ENCODE measurements at places on chromosomes 7 and 10. TPM values are rescaled to one million over a fixed set of nuclear protein-coding genes. Genes with fewer than 3 reads are reported as not detected.

DNA sequence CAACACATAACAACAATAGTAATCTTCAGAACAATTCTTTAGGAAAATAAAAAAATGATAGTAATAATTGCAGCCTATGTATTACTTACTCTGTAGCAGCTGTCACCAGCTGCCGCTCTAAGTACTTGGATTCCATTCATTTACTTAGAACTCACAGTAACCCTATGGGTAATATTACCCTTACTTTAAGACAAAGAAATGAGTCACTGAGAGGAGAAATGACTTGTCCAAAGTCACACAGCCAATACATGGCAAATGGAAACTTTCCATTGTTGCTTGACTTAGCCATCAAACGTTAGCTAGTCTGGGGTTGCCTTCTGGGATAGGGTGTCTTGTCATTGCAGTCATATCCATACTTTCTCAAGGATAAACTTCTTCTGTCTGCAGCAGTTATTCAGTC is 3.6 kb downstream of the CCNY start:
- DNase-seq, result peak; percentile 19

DNA sequence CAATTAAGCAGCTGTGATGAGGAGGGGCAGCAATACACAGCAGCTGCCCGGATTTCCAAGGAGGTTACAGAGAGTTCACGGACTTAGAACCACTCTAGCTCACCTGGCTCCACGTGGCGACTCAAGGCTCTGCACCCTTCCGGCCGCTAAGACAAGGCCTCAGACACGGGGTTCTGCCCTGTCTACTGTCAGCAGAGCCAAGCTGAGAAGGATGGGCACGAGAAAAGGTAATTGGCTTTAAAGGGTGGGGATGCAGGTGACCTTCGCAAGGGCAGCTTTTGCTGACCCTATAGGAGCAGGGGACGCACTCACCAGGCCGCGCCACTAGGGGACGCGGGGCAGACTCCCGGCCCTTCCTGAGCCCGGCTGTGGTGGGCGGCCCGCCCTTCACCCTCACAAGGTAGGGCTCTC is 152.4 kb downstream of the KIF20B start:
- DNase-seq, result no peak

- no peak for DNase-seq
Measured at GRCh38 chr10:112663234-112664125, 216.5 kb downstream of the VTI1A start.

DNA sequence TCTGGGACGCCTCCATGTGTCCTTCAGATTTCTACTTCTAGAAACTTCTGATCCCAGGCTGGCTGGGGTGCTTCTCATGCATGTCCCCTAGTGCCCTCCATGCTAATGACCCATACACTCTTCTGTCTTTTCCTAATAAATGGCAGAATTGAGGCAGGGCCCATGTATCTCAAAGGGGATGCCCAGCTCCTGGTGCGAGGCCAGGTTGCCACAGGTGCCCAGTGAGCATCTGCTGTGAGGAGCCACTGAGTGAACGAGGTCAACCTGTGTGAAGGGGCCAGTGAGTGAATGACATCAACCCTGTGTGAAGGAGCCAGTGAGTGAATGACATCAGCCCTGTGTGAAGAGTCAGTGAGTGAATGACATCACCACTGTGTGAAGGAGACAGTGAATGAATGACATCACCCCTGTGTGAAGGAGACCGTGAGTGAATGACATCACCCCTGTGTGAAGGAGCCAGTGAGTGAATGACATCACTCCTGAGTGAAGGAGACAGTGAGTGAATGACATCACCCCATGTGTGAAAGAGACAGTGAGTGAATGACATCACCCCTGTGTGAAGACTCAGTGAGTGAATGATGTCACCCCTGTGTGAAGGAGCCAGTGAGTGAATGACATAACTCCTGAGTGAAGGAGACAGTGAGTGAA is 478.9 kb downstream of the PTPRN2 start:
- DNase-seq, result no peak

The ELFN1 gene
- total RNA-seq, result 0.85 TPM

DNA sequence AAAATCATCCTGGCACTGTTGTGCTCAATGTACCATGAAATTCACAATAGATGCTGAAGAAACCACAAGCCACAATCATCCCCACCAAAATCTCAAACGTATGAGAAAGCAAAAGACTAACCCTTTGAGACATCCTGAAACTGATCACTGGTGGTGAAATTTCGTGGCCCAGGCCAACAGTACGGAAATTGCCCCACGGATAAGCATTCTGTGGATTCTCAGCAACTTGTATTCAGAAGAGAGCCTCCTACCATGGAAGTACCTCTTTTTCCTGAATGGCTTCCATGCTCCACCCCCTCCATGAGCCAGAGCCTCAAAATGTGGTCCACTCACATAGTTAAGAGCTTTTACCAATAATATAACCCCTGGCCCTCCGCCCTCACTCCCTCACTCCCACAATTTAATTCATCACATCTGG is 163.9 kb upstream of the AUTS2 start:
- DNase-seq, result no peak

DNA sequence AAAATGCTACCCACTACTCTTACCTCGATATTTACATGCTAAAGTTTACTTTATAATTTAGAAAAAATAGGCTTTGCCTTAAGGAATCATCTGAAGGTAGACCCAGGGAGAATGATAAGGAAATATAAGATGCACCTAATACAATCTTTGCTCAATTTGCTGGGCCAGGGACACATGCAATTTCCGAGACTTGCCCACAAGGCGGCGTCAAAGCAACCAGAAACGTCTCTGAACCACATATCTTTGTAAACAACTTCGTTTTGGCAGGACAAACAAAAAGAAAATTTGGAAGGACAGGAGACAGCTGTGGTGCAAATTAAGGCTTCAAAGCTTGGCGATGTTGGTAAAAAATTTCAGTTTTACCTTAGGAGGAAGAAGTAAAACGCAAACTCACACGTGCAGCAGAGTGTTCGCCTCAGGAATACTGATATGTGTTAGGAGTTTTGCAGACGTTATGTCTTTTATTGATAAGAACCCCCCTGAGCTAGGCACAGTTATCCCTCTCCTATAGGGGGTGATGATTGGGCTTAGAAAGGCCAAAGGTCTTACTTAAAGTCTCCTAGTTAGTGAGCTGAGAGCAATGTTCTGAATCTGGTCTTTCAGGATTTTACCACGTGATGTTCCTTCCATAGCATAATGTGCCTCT is 134.3 kb downstream of the PRKCQ start:
- peak; percentile 41 for DNase-seq

GRCh38 chr7:107966711-107967110 is 36.2 kb downstream of the LAMB1 start:
- DNase-seq, result no peak

- DNase-seq, result no peak
Measured at GRCh38 chr7:44376429-44377133, 51.2 kb upstream of the CAMK2B start.

DNA sequence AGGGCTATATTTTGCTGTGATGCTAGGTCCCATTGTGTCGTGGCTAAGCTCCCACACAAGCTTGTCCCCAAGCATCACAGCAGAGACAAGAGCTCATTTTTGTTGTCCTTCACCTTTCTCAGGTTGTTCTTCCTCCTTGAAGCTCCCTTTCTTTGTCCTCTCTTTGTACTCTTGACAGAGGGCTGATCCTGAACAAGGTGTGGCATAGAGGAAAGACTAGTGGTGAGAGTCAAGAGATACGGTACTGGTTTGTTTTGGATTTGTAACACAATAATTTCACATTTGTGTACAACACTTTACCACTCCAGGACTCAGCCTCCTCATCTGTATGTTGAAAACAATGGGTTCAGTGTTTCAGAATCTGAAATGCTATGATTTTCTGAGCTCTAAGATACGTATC is 41.0 kb downstream of the MAGI2 start:
- DNase-seq, result no peak

The VPS41 gene
- 79.8 TPM for total RNA-seq

The SNX10 gene
- 1.2 TPM for total RNA-seq

DNA sequence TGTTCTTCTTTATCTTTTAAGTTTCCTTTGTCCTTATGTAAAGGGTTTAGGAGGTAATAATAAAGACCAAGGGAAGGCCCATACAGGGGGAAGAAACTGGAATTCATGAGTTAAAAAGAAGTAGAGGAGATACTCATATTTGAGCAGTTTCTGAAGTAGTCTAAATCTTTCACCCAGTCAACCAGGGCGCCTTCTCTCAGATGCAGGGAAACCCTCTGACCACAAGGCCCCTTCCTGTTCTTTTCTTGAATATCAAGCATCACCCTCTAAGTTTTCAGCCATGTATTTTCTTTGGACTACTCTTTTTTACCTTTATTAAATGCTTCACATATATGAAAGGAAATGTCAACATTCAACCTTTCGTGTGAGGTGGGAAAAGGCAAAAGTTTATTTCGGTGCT is 630.8 kb downstream of the SUGCT start:
- no peak for DNase-seq

DNA sequence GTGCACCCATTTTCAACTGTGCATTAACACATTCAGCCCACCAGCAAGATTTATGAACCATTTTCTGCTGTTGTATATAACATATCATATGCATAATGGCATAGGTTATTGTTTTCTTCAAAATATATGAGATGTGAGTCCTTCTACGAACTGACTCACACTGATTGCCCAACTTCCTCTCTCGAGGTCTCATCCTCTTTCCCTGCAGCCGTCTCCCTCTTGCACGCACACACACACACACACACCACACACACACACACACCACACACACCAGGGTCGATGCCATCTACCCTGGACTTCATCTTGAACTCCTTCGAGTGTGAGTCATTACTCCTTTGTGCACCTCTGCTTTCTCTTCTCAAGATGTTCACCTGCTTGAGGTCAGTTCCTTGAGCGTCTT is 36.7 kb downstream of the EGFR start:
- no peak for DNase-seq

- no peak for DNase-seq
Measured at GRCh38 chr7:975702-976473, 539 bp upstream of the COX19 start.

The PRR15 gene
- 4.1 TPM for total RNA-seq

GRCh38 chr10:71771821-71772617 is 1.3 kb downstream of the VSIR start:
- peak; percentile 32 for DNase-seq

GRCh38 chr7:111558991-111559390 is 3.3 kb downstream of the IMMP2L start:
- DNase-seq, result no peak

DNA sequence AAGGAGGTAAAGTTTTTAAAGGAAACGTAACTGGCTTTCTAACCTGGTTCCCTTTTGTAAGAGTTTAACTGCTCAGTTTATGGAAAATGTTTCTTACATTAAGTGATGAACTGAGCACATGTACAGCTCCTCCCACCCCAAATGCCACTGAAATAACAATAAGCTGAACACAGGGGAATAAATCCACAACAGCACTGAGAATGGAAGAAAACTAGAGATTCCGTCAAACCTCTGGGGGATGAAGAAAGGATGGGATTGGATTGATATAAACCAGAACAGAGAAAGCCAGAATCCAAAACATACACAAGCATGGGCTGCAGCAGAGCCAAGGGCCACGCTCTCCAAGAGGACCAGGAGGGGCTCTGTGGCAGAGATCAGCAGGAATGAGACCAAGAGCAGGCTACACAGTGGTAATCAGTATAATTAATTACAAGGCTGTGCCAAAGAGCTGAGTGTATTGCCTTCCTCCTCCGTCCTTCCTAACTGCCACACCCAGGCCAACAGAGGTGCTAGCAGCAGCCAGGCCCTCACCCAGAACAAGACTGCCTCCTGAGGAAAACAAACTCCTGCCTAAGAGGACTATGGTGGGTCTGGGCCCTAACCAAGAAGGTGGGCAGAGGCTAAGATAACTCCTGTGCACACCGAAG is 73.9 kb downstream of the KIAA1549 start:
- no peak for DNase-seq

DNA sequence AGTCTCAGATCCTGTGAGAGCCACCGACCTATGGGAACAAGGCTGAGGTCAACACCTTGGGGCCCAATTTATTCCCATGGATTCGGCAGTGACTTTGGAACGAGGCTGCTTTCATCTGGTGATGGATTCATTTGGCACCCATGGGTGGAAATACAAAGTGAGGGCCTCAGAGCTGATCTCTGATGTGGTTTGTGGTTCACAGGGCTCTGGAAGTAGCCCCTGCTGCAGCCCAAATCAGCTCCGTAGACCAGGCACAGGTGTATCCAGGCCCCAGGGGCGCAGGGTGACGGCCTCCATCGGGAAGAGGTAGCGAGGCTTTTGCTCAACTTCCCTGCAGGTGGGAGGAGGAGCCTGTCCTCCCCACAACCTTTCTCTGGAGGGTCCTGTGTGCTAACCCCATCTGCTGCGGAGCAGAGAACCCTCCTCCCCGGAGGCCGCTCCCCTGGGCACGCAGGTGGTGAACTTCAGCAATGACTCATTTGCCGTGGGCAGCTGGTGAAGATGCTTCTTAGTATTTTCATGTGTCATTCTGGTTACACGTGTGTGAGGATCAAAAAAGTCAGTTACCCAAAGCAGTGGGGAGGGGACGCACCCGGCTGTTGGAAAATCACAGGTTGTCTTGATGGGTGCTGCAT is 7.5 kb upstream of the JAKMIP3 start:
- DNase-seq, result no peak

- DNase-seq, result no peak
Measured at GRCh38 chr10:125041856-125042506, 100.1 kb downstream of the ZRANB1 start.

The CACNB2 gene
- not detected for total RNA-seq

The ZNF277 gene
- total RNA-seq, result 22.6 TPM

DNA sequence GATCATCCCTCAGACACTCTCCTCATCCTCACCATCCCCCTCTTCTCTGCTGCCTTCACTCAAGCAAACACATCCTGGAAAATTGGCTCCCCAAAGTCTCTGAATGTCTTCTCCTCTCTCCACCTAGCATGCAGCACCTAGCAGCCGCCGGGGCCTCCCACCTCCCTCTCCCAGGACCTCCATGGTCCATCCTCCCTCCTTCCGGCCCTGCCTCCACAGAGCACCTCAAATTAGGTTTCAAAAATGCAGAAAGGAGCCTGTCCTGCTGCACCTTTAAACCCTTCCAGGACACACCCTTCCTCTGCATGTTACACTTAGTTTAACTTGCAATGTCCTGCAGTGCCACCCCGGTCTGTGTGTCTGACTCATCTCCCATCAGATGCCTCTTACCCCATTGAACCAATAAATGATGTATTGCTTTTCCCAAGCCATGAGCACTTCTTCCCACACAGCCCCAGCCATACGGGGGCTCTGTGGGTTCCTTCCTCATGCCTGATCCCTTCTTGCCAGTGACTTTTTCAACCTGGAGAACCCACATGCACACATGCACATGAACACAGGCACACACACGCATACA is 582.5 kb upstream of the MGMT start:
- DNase-seq, result no peak

DNA sequence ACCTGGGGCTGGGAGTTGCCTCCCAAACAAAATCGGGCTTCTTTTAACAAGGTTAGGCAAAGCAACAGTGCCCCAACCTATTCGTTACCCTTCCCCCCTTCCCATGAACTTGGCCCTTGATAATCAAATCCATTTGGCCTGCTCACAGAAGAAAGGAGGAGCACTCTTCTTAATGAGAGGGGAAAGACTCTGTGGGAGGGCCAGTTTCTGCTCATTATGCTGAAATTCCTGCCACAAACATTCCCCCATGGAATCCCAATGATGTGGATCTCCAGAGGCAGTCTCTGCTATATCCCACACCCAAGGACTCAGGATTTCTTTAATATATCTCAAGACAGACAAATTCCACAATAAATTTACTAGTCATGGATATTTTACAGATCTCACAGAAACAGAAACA is 43.0 kb downstream of the LSM5 start:
- DNase-seq, result no peak

Measured in endothelial cell of umbilical vein (primary cell).